ENCODE measurements at places on chromosomes 13 and 19.

GRCh38 chr19:11692127-11692790 lies 46.5 kb downstream of the ZNF823 start:
- no peak for DNase-seq

- peak; percentile 47 for DNase-seq
Observed at GRCh38 chr19:13995017-13995728, 10.9 kb downstream of the RFX1 start.

- no peak for DNase-seq
Observed at GRCh38 chr13:113298043-113298945, 1.3 kb downstream of the LAMP1 start.

GRCh38 chr19:45114116-45114515 lies 21.1 kb downstream of the PPP1R37 start:
- peak; percentile 75 for DNase-seq
